ENCODE measurements at places on chromosomes 13 and 19. TPM values are rescaled to one million over a fixed set of nuclear protein-coding genes. Genes with fewer than 3 reads are reported as not detected.

- no peak for DNase-seq
Observed at GRCh38 chr13:59133903-59134302, 1029.8 kb downstream of the DIAPH3 start.

Gene R3HDM4
- 29.1 TPM for total RNA-seq

DNA sequence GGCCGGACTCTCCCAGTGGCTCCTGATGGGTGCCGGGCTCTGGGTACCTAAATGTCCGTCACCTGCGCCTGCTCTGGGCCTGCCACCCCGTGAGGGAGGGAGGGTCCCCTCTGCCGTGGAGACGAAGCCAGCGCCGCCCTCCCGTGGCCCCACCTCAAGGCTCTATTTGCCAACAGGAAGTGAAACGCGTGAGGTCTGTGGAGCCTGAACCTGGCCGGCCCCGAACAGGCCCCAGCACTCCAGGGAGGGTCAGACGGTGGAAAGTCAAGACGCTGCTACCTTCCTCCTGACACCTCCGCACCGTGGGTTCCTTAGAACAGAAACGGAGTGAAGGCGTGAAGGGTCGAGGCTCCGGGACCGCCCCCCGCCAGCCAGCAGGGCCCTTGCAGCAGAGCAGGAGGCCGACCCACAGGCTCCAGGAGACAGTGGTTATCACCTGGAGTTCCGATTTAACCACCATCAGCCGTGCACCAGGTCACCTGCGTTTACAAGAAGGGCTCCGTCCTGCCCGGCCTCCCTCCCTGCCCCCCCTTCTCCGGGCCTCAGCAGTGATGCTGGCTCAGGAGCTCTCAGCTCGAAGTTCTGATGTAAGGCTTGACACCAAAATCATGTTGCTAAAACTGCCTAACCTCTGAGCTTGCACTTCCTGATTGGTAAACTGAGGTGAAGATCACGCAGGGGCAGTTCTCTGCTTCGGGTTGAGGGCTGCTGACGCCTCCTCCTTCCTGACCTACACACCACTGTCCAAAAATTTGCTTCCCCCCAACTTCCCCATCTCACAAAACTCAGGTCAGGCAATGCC, 50.9 kb upstream of the C13orf46 start:
- no peak for DNase-seq

- peak; percentile 59 for DNase-seq
Observed at GRCh38 chr19:47363758-47364531, 14.8 kb downstream of the DHX34 start.

Gene AMH
- 0.86 TPM for total RNA-seq

Gene IFNL1
- total RNA-seq: not detected

DNA sequence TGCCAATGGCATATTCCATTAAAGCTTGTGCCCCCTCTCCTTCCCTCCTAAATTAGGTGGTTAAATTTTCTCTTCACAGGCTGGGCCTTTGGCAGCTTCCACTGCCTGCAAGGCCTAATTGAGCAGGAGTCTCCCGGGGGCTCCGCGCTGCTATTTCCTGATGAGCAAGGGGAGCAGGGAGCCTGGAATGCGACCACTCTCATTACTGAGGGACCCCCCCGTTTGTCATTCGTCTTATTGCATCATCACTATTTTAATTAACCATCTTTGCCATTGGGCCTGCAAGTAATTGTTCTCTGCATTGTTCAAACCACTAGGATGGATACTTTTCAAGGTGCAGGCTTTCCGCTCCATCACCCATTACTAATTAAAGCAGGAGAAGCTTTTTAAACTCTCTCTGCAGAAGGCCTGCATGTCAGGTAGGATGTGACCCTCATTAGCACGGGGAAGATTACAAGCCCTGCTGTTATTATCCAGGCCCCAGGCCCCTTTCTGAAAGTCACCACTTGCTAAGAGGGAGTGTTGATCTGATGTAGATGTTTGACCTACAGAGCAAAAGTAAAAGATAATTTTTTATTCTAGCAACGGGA, 142.3 kb downstream of the OXGR1 start:
- no peak for DNase-seq

Gene EBI3
- 0.40 TPM for total RNA-seq

Gene ZNF543
- total RNA-seq: 9.6 TPM

- no peak for DNase-seq
Observed at GRCh38 chr13:44407379-44407778, 33.8 kb downstream of the SERP2 start.

DNA sequence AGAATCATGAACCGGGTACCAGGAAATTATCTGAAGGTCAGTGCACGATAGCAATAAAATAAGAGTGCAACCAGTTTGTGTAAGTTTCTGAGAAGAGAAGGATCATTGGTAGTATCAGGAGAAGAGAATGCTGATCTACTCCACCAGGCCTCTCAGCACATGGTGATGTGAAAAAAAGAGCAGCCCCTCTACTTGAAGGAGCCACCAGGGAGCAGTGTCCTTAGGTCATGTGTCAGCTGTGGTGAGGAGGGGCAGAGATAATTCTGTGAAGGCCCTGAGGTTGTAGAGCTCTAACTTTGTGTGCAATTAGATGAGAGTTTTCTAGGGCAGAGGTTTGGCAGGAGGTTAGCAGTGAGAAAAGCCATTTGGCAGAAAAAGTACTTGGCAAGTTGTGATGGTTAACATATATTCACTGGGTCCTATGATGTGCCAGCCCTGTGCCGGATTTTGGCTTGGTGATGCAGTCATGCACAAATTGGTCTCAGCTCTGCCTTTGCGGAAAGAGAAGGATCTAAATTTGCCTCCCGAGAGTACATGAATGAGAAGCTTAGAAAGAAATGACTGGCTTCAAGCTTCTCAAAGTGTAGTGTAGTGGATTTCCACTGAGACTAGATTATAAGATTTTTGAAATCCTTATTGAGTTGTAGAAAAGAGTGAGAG, 19.2 kb upstream of the ZC3H13 start:
- DNase-seq: no peak

Gene ZNF208
- not detected for total RNA-seq

Gene ZNF837
- 1.8 TPM for total RNA-seq

Gene SERTAD1
- 22.9 TPM for total RNA-seq

Gene TNNT1
- total RNA-seq: 2.0 TPM

DNA sequence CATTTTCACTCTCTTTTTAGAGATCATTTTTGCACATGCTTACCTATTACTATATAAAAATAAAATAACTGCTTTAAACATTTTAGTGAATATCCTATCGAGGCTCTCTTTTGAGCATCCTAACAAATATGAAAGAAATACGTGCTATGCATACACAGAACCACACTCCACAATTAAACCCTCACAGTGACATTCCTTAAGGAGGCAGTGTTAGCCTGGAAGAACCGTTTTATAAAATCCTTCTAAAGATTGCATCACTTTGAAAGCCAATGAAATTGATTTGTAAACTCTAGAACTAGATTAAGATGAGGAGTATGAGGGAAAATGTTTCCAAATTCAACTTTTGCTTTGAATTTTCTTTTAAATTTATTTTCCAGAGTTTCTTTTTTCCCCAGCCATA, 11.1 kb upstream of the ENOX1 start:
- DNase-seq: no peak

Gene ACTL9
- not detected for total RNA-seq

GRCh38 chr13:67224148-67224846, 5.8 kb downstream of the PCDH9 start:
- DNase-seq: peak; percentile 58

Gene CGB1
- total RNA-seq: not detected

- DNase-seq: peak; percentile 51
Observed at GRCh38 chr19:49614096-49614833, 23.3 kb downstream of the PRR12 start.

- no peak for DNase-seq
Observed at GRCh38 chr19:40178756-40179155, 12.5 kb upstream of the MAP3K10 start.

Gene LENG9
- total RNA-seq: 6.8 TPM

- DNase-seq: no peak
Observed at GRCh38 chr19:31595521-31595920, 246.3 kb upstream of the TSHZ3 start.

Gene TEX101
- total RNA-seq: not detected

GRCh38 chr19:54164369-54165068, 5.0 kb upstream of the LENG1 start:
- peak; percentile 47 for DNase-seq

- no peak for DNase-seq
Observed at GRCh38 chr13:114325729-114326128, 11.4 kb downstream of the CHAMP1 start.

DNA sequence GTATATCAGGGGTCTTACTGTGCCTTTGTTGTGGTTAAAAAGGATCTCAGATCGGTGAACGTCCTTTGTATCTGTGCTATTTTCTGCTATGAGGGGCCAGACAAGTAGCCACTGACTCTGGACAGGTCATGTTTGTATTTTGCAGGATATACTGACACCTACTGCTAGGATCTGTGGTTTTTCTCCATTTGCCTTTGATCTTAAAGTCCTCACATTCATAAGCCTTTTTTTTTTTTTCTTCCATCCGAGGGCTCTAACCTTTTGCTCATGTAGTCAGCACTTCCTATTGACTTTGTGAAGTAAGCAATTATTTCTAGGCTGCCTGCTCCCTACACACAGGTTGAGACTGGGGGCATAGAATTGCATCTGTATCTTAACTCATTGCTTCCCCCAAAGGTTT, 106.2 kb downstream of the SLITRK5 start:
- no peak for DNase-seq

DNA sequence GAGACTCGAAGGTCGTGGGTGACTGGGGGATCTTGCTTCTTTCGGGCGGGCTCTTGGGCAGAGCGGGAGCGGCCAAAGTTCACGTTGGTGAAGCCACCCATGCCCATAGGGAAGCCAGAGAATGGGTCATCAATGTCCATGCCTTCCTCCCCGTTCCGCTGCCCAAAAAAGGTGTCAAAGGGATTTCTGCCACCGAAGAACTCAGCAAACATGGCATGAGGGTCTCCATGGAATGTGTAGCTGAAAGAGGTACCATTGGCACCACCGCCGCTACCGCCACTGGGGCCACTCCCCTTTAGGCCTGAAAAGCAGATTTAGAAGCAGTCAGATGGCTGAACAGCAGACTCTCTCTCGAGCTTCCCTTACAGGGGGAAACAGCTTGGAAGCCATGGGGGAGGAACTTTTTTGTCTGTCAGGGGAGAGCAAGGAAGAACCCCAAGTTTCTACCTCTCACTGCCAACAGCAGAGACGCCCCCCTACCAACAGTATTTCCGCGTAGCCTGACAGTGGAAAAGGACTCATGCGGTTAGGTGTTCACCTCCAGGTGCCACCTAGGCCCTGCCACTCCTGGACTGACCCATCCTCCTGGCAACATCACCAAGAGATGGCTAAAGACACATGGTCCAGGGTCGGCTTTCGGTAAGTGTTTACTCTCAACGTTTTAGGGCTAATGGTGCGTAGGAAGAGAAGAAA, 1.3 kb downstream of the DNAJB1 start:
- DNase-seq: no peak

Gene LRRC63
- 0.07 TPM for total RNA-seq

DNA sequence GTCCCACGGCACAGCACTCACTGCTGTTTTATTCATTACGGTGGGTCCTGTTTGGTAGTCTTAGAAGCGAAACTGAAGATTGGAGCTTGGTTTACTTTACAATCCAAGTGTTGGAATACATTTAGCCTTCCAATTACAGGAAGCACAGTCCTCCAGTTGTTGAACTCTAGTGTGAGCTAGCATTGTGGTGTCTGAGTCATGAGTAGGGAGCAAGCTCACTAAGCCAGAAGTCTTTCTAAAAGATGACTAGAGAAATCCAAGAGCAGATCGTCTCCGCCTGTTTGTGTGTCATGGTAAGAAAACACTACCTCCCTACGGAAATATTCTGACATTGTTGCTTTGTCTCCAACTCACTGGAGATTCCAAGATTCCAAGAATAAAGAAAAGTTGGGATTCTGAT, 10.1 kb upstream of the SHISA2 start:
- peak; percentile 5 for DNase-seq

DNA sequence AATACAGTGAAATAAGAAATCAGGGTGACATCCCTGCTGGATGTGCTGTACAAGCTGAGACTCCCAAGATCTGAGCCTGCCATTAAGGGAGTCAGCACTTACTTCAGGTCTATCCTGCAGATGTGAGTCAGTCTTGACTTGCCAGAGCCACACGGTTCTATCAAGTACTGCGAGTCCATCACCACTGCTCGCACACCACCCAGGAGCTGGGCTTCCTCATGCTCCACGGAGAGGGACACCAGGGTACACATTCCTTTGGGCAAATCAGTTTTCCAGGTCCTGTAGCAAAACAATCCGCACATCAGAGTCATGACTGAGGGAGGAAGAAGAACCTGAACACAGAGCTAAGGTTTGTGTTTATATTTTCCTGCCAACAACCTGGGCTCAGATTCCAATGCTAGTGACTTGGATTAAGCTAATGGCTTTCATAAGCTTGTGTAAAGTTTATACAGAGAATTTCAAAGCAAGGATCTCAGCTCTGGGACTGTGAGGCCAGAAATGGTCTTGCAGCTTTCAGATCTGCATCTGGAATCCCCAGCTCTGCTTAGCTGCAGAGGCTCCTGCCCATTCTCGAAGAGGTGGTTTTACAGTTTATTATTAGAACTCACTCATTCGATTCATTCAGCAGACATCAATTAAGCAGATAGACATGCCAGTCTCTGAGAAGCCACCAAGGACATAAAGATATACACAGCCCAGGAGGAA, 90.6 kb downstream of the KL start:
- DNase-seq: no peak

Gene ONECUT3
- total RNA-seq: not detected

DNA sequence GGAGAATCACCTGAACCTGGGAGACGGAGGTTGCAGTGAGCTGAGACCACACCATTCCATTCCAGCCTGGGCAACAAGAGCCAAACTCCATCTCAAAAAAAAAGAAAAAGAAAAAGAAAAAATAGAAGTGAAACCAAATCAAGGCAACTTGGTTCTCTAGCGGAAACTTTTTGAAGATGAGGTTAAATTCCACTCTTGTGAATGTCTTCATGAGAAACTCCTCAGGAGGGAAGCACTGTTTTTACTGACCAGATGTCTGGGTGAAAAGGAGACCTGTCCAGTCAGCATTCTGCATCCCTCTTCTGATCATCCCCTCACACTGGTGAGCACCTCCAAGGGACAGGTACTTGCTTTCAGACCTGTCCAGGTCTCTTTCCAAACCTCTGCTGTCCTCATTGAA, 15.8 kb downstream of the BRD4 start:
- DNase-seq: no peak

DNA sequence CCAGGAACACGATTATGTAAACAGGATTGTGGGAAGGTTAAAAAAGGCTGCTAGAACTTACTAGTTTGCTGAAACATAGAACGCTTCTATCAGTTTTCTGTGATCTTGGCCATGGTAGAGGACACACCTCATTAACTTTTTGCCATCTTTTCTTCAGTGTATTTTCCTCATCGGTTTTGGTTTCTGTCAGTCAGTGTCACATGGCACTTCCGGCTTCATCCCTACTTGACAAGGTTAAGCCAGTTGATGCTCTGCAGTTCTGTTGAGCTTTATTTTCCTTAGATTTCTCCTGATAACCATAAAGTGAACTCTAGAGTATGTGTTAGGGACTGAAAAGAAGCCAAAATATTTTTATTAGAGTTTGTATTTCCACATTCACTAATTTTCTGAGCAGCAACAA, 147.5 kb downstream of the NDFIP2 start:
- DNase-seq: no peak

Data from pulmonary artery endothelial cell (primary cell).